ENCODE measurements at places on chromosomes 11 and 22.

DNA sequence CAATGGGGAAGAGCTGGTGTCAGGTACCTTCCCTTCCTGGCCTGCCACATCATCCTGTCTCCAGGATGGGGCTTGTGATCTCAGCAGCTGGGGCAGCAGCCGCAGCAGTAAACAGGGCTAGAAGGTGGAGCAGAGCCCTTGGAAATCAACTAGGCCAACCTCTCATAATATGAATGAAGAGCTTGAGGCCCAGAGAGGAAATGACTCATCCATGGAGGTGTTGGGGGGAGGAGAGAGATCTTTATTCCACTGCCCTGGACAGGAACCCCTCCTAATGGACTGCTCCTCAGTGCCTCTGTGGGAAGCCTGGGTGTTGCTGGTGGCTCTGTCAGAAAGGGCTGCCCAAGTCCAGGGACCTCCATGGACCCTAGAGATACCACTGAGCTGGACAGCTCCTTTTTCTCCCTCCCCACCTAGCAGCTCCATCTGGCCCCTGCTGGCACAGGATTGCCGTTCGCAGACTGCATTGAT lies 111.8 kb downstream of the OSBP2 start:
- H3K36me3 ChIP-seq, result no peaks in the 10 kb centered on the region
- no peaks in the 10 kb centered on the region for H3K27me3 ChIP-seq
- peaks cover 18% of the 10 kb centered on the region for H3K4me1 ChIP-seq

DNA sequence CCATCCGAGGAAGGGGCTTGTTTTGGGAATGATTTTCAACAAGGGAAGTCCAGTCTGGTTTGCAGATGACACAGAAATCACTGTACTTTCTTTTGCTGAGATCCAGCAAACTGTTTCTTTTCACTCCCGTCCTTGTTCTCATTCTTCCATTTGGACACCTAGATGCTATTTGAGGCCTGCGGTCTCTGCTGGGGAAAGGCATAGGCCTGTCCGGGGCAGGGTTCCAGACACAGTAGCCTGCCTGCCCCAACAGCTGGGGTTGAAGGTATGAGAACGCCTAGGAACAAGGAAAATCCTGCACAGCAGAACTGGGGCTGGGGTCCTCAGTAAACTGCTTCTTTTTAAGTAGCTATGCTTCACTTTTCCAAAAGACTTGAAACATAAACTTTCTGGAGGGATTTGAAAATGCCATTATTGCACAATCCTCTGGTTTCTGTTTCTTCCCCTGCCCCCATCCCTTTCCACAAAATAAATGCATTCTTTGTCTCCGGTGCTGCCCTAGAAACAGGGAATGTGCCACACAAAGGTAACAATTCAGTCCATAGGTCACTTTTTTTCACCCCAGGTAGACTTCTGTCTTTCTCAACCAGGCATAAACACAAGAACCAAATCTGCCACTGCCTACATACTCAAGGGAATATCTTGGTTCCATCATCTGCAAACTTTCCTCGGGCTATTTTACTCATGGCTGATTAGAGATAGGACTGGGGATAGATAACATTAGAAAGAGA lies 174.8 kb upstream of the MTMR2 start:
- no peak for DNase-seq
- H3K27ac ChIP-seq, result peak overlapping the region; percentile 29
- no peaks in the 10 kb centered on the region for H3K27me3 ChIP-seq
- H3K4me1 ChIP-seq, result peaks cover 25% of the 10 kb centered on the region
- no peaks in the 10 kb centered on the region for H3K36me3 ChIP-seq
- H3K4me3 ChIP-seq, result no peak overlapping the region

DNA sequence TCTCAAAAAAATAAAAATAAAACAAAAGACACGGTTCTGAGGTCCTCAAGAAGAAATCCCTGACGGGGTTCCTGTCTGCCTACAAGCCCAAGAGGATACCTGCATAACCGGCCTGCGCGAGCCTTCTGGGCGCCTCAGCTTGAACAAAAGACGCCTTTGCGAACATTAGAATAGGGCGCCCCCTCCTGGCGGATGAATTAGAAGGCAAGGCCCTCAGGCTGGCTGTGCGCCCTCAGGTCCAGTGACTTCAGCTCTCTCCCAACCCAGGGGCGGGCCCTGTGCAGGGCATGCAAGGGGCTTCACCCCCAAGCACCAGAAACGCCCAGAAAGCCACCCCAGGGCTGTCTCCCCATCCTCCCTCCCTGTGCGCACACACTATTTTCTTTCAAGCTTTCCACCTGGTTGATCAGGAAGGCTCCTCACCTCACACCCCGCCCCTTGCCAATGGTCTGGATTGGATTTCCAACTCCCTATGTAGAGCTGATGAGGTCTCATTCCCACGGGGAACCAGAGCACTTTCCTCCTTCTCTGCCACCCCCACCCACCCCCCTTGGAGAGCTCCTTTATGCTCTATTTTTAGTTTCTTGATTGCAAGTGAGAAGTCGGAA lies 273.3 kb downstream of the BUD13 start:
- no peak for DNase-seq
- no peaks in the 10 kb centered on the region for H3K27me3 ChIP-seq
- H3K27ac ChIP-seq, result no peak overlapping the region
- no peak overlapping the region for H3K4me3 ChIP-seq
- H3K4me1 ChIP-seq, result peaks cover 11% of the 10 kb centered on the region
- no peaks in the 10 kb centered on the region for H3K36me3 ChIP-seq

DNA sequence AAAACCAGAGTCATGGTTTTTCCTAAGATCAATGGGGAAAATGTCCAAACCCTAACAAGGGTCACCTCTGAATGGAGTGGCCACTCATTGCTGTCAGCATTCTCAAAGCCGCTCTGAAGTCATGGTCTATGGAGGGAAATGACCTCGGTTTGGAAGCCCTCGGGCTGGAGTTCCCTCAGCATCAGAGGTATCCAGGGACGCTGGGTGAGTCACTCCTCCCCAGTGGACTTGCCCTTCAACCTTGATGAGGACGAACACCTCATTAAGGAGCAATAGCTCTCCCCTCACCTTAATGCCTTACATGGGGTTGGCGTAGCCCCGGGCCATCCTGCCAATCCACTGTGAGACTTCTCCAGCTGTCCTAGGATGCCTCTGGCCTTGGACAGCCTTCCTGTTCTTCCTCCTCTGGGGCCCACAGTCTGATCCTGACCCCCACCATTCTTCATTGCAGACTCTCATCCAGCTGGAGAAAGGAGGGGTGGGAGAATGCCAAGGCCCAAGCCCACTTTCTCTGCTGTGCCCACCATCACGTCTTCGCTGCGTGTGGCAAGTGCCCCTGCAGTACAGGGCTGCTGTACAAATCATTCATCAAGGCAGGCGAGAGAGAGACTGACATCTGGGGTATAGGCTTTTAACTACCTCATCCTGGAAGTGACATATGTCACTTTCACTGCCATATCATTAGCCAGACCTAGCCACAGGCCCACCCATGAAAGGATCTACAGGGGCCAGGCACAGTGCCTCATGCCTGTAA lies 25.4 kb upstream of the MYH9 start:
- no peaks in the 10 kb centered on the region for H3K36me3 ChIP-seq
- H3K4me1 ChIP-seq, result peaks cover 39% of the 10 kb centered on the region
- H3K27me3 ChIP-seq, result no peaks in the 10 kb centered on the region
- H3K4me3 ChIP-seq, result no peak overlapping the region
- DNase-seq, result no peak
- peak overlapping the region; percentile 21 for H3K27ac ChIP-seq

GRCh38 chr22:17563936-17564391 lies 666 bp downstream of the SLC25A18 start:
- no peak overlapping the region for H3K27ac ChIP-seq
- H3K36me3 ChIP-seq, result no peaks in the 10 kb centered on the region
- no peaks in the 10 kb centered on the region for H3K27me3 ChIP-seq
- no peaks in the 10 kb centered on the region for H3K4me1 ChIP-seq
- H3K4me3 ChIP-seq, result no peak overlapping the region

- no peaks in the 10 kb centered on the region for H3K27me3 ChIP-seq
- no peak overlapping the region for H3K4me3 ChIP-seq
- DNase-seq, result no peak
- H3K4me1 ChIP-seq, result peaks cover 34% of the 10 kb centered on the region
Observed at GRCh38 chr11:65642014-65642671, 4.2 kb downstream of the SIPA1 start.

DNA sequence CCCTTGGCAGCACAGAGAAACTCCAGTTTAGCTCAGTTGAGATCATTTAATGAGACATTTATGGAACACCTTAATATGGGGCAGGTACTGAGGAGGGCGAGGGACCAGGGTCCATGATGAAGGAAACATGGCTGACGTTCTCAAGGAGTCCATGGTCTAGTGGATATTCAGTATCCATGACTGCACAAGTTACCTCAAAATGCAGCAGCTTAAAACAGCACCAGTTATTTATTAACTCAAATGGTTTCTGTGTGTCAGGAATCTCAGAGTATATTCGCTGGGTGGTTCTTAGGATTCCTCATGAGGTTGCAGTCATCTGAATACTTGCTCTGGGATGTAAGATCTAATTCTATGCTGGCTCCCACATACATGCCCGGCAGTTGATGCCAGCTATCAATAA lies 346.8 kb downstream of the LARGE1 start:
- no peaks in the 10 kb centered on the region for H3K27me3 ChIP-seq
- no peaks in the 10 kb centered on the region for H3K36me3 ChIP-seq
- no peak overlapping the region for H3K4me3 ChIP-seq
- peaks cover 8% of the 10 kb centered on the region for H3K4me1 ChIP-seq

DNA sequence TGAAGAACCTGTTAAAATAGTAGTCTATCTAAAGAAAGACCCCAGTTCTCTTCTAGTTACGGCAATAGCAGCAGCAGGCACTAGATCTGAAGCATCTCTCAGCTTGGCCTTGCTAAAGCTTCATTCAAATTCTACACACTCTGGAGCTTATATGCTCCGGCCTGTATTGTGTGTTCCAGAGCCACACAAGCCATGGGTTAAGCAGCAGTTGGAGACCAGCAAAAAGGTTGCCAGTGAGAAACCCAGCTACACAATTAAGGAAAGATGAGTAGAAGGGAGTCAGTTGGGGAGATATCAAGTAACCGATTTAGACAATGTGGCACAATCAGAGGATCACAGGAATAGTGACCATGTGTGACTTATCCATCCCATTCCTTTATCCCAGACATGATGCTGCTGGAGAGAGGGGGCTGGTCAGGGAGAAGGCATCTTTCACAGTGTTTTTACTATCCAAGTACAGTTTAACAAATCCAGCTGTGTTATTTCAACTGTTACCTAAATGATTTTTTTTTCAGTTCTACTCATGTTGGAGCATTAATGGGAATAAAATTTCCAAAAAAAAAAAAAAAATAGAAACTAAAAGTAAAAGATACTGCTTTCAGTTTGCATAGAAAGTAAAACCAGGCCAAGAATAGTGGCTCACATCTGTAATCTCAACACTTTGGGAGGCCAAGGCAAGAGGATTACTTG lies 41.0 kb downstream of the PAX6 start:
- H3K4me1 ChIP-seq, result no peaks in the 10 kb centered on the region
- DNase-seq, result no peak
- no peak overlapping the region for H3K4me3 ChIP-seq
- no peak overlapping the region for H3K27ac ChIP-seq
- no peaks in the 10 kb centered on the region for H3K36me3 ChIP-seq
- H3K27me3 ChIP-seq, result no peaks in the 10 kb centered on the region
